ENCODE measurements at places on chromosomes 5 and 9.

- no peak for DNase-seq
Measured at GRCh38 chr9:16306586-16306985, 563.9 kb downstream of the BNC2 start.

GRCh38 chr5:43041110-43041668, 1.1 kb upstream of the ANXA2R start:
- DNase-seq, result no peak

DNA sequence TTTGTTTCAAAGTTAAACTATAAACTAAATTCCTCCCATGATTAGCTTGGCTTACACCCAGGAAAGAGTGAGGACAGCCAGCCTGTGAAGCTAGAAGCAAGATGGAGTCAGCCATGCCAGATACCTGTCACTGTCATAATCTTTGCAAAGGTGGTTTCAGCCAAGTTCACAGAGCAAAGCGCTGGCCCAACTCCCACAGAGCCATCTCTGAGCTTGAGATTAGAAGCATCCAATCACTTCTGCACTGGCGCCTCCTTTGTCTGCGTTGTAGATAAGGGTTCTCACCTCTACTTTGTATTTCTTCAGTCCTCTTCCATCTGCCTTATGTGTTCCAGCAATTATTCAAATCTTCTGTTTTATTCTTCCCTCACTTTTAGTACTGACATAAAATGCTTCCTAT, 119.4 kb upstream of the ACO1 start:
- DNase-seq, result no peak

DNA sequence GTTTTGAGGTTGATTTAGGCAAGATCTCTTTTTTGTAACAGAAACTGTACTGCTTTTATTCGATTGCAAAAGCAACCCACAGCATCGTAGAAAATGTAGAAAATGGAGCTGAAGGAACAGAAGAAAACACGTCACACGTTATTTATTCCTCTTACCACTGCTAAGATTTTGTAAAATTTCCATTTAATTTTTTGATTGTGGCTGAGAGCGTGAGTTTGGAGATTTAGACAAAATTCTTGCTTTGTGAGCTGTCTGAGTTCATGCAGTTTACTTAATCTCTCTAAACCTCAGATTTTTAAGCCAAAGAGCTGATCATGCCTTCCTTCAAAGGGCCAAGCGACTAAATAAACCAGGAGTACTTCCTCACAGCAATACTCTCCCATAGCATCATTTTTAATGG, 24.8 kb downstream of the DPYSL3 start:
- DNase-seq, result peak; percentile 82

- DNase-seq, result peak; percentile 55
Measured at GRCh38 chr5:127757576-127757975, 54.4 kb downstream of the CCDC192 start.

DNA sequence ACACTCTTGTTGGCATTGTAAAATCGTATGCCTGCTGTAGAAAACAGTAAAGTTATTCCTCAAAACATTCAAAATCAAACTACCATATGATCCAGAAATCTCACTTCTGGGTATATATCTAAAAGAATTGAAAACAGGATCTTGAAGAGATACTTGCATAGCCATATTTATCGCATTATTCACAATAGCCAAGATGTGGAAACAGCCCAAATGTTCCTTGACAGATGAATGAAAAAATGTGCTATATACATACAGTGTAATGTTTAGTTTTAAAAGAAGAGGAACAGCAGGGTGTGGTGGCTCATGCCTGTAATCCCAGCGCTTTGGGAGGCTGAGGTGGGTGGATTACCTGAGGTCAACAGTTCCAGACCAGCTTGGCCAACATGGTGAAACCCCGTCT, 234.1 kb upstream of the DAB2 start:
- DNase-seq, result no peak

DNA sequence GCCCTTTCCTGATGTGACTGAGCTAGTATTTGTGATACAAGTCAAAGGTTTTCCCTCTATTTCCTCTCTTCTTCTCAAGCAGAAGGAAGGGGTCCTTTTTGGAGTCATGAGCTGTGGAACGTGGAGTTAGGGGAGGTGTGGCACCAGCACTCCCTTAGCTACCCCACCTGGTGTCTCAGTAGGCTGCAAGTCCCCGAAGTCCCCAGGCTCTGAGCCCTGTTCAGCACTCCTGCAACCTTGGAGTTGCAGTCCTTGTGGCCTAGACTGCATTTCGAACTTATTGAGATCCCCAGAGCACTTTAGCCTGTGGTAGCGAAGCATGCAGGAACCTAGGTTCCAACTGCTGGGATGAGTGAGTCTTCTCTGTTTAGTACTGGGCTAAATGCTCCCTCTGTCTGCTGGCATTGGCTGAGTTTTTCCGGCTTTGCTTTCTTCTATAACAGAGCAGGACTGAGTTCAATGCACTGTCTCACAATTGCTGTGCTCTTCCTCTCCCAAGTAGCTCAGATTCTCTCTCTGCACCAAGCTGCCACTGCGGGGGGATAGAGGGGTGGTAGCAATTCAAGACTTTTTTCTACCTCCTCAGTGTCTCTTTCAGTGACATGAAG, 600.7 kb upstream of the CDH9 start:
- no peak for DNase-seq

DNA sequence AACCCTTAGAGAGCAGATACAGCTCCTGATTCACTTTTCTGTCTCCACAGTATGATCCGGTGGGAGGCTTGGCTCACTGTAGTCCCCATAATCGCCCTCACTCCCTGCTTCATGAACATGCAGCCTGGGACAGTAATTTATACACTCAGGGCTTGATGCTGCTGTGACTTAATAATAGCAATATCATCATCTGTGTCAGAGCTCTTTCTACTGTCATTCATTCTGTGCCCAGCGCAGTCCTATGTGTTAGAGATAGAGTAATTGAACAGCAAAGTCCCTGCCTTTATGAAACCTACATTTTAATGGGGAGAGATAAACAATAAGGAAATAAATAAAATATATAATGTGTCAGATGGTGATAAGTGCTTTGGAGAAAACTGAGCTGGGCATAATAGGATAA, 2.8 kb upstream of the HEMGN start:
- DNase-seq, result no peak

- no peak for DNase-seq
Measured at GRCh38 chr9:37370968-37371563, 51.4 kb upstream of the GRHPR start.

DNA sequence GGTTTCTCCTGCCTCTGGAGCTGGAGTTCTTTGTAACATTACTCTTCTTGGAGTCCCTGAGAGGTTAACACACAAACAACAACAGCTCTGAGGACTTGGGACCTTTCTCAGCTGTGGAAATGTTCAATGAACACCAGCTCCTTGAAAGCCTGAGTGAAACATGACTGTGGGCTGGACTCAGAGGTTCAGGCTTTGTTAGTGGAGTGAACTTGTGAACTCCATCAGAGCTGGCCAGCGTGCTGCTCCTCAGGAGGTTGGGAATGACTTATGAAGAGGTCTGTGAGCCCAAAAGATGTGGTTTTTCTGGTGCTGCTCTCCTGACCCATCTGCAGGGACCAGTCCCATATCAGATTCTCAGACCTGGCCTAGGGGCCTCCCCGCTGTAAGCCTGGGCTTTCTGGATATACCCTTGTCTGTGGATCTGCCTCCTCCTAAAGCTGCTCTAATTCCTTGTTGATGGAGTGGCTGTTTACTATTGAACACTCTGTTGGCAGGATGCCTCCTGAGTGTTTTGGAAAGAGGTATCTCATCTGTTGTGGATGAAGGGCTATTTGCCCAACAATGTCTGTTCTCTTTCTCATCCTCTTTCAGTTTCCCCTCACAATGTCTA, 170.0 kb upstream of the GDNF start:
- no peak for DNase-seq

DNA sequence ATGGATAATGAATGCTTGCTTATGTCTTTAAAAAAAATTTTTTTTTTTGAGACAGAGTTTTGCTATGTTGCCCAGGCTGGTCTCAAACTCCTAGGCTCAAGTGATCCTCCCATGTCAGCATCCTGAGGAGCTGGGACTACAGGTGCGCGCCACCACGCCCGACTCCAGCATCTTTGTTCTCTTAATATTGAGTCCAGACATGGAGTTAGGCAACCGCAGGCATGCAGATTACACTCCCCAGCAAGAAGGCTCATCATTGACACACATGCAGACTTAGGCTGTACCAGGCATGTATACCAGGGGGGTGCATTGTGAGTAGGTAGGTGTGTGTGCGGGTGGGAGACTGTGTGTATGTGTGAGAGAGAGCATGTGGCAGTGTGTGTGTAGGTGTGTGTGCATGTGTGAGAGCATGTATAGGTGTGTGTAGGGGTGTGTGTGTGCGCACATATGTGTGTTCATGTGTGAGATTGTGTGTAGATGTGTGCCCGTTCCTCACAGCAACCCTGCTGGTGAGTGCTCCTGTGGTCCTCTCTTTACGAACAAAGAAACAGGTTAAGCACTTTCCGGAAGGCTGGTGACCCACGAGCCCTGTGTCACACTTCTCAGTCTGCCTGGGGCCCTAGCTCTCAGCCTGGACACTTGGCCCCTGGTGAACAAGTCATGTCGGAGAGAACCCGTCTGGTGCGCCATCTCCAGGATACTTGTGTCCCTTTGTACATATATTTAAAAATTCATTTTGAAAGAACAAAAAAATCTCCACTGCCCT, 6.2 kb downstream of the OBP2B start:
- no peak for DNase-seq

GRCh38 chr5:14301186-14301585, 158.0 kb downstream of the TRIO start:
- DNase-seq, result no peak

DNA sequence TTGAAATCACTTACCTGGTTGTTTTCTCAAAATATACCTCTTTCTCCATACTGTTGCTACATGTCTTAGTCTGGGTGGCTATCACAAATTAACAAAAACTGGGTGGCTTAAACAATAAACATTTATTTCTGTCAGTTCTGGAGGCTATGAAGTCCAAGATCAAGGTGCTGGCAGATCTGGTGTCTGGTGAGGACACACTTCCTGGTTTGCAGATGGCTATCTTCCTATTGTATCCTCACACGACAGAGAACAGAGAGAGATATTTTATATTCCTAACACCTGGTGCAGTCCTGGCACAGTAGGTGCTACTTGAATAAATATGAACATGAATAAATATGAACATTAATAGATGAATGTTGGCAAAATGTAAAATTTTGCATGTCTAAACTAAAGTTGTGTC, 164.3 kb upstream of the ACOT12 start:
- no peak for DNase-seq

- DNase-seq, result no peak
Measured at GRCh38 chr9:80841888-80842287, 847.5 kb downstream of the TLE1 start.

DNA sequence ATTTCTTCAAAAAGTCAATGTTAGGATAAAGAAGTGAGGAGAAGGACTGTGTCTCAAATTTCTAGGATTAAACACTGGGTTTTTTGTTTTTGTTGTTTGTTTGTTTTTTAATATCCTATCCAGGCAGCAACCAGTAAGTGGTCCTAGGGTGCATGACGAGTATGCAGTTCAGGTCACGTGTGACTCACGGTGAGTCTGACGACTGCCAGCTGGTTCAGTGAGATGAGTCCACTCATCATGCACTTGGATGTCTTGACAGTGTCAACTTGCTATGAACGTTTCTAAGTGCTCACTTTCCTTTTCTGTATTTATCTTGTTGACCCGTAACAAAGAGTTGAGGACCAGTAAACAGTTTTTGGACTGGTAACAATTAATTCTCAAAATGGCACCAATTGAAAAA, 32.7 kb downstream of the ATG10 start:
- DNase-seq, result no peak

DNA sequence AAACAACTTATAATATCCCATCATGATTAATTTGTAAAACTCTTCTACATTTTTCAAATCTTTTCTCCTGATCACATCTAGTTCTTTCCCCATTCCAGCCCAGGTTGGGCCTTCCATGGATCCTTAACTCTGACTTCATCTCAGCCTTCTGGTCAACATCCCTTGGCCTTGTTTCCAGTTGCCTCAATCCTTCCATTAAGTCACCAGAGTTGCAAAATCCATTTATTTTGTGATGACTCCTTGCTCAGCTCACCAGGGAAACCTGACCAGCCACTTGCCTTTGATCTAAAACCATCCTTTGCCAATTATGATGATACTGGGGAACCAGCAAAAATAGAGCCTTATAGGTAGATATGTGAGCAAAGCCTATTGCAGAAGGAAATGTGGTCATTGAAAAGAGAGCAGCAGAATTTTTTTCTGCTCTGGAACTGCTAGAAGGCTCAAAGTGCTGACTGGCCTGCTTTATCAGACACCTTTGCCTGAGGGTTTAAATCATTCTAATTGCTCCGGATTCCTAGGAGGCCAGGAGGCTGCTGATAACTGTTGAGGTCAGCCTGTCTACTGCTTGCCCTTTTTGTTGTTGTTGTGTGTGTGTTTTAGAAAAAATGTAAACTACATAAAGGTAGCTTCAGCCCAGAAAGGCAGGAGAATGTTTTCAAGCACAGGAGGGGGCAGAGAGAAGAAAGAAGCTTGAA, 512.2 kb upstream of the GRIA1 start:
- no peak for DNase-seq

GRCh38 chr9:111375817-111376564, 46.0 kb upstream of the OR2K2 start:
- no peak for DNase-seq

GRCh38 chr5:40378396-40379177, 301.1 kb upstream of the PTGER4 start:
- no peak for DNase-seq

DNA sequence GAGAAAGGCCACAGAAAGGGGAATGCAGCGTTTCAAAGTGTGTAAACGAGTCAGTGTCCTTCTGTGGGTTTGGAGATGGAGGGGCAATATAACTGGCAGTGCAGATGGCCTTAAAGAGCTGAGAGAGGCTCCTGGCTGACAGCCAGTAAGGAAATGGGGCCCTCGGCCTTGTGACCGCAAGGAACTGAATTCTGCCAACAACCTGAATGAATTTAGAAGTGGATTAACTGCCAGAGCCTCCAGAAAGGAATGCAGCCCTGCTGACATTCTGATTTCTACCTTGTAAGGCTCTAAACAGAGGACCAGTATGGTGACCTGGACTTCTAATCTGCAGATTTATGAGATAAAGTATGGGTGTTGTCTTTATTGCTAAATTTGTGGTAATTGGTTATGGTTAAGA, 17.5 kb upstream of the NREP start:
- DNase-seq, result no peak

- no peak for DNase-seq
Measured at GRCh38 chr5:137627293-137627692, 108.6 kb downstream of the KLHL3 start.

GRCh38 chr9:99411068-99411467, 189.0 kb downstream of the SEC61B start:
- no peak for DNase-seq

- DNase-seq, result peak; percentile 86
Measured at GRCh38 chr5:32507738-32508434, 63.3 kb upstream of the ZFR start.

- DNase-seq, result no peak
Measured at GRCh38 chr5:109173036-109173794, 236.6 kb downstream of the PJA2 start.

All from AG09309 (cell line).